T-helper 2 cell (primary cell): ENCODE measurements at places on chromosomes 4 and X.
A peak's percentile ranks its signal among the peaks of the same experiment; 100 is the strongest.

DNA sequence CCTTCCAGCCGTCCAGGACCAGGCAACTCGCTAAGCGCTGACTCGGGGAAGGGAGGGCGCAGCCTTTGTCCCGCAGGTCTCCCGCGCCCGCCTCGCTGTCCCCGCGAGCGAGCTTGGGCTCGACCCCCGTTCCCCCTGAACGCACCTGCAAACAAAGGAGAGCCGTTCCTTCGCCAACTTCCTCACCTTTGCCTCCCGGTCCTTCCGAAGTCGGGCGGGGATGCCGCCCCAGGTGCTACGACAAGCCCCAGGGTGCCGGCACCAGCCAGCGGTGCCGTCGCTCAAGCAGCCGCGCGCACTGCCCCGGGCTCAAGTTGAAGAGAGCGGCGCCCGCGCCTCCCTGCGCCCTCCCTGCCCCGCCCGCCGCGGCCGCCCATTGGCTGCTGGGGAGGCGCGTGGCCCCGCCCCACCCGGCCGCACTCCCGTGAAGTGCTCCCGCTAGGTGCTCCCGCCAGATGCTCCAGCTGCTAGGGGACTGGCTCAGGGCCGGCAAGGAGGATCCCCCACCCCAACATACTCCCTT is 107.1 kb downstream of the NSUN7 start:
- DNase-seq = peak; percentile 74

DNA sequence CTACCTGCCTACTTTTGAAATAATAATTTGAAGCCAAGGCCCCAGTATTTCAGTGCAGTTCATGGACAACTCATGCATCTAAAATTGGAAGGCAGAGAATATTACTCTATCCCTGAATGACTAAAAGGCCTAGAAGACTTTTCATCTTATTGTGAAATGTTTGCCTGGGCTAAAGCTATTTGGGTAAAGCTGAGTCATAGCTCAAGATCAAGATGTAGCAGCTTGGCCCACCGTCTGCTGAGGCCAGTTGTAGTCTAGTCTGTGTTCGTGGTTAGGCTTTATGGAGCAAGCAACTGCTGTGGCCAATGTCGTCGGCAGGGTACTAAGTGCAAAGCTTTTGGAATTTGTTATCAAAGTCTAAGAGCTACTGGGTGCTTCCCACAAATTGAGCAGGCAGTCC is 929.1 kb downstream of the RAB28 start:
- DNase-seq = no peak

GRCh38 chrX:2782171-2782570 is 30.3 kb downstream of the XG start:
- no peak for DNase-seq

DNA sequence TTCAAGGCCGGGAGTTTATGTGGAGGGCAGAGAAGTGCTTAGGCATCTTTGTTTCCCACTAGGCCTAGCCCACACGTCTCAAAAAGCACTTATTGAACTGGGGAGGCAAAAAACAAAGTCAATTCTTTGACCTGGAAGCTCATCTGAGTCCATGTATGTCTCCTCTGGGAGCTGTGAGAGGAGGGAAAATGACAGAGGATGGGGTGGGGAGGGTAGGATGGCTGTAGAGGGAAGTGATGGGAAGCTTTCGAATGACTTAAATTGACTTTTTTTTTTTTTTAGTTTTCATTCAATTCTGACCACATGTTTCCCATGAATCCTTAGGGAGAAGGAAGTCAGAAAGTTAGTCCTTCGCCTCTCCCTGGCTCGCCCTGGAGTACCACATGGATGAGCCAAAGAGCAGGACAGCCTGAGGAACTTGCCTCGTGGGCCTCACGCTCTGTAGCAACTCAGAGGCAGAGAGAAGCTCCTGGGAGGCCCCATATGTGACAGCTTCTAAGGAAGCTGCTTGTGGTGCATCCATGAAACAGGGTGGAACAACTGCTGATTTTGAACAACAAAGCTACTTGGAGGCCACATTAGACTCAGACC is 45.0 kb downstream of the NHSL2 start:
- no peak for DNase-seq

DNA sequence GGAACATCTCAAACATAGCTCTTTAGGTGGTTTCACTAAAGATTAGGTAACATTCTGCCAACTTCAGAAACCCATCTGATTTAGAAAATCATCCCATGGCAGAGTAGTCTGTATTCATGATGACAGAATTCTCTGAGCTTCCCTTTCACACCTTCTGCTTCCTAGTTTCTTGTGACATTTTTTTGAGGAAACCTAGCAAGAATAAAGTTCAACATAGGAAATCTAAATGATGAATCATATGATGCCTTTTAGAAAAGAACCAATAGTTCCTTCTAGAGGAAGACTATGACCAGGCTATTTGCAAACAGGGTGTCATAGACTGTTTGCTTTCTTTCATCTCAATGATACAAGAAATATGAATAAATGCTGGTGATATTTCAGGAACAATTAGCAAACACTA is 49.8 kb upstream of the CAMK2D start:
- no peak for DNase-seq

DNA sequence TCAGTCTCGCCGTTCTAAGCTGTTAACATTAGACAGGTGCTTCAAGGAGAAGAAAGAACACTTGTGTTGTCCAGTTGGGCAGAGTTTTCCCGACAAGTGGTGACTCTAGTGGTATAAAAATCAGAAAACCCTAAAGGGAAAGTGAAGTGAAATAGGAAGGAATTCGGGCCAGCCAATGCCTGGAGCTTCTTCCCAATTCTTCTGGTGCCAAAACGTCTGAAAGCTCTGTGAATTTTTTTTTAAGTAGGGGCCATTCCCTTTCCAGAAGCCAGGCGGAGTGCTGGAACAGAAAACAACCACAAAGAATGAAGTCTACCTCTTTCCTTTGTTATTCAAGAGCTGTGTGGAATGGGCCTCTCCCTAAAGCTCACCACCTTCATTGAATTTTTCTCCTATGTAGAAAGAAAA is 43.1 kb upstream of the PPARGC1A start:
- DNase-seq = no peak

GRCh38 chr4:6562931-6563901 is 11.8 kb upstream of the MAN2B2 start:
- DNase-seq = no peak

GRCh38 chr4:7335344-7336066 is 99.2 kb downstream of the PSAPL1 start:
- peak; percentile 51 for DNase-seq
